ENCODE measurements at places on chromosomes 4 and X.

DNA sequence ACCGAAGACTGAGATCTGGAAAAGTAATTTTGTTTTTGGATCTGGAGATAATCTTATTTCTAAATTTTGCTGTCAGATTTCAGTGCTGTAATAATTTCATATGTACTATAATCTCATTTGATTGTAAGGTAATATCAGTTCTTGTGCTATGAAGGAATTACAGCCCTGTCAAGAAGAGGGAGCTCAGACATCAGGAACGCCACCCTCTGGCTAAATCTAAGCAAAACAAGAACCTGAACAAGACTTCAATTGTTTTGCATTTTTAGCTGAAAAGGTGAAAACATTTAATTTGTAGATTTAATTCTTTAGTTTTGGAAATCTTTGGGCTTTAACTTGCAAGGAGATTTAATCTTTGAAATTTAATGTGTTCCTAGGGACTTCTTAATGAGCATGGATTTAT lies 525.4 kb upstream of the HS3ST1 start:
- no peak for DNase-seq

GRCh38 chrX:37921758-37922157 lies 74.4 kb upstream of the DYNLT3 start:
- DNase-seq, result peak; percentile 19

DNA sequence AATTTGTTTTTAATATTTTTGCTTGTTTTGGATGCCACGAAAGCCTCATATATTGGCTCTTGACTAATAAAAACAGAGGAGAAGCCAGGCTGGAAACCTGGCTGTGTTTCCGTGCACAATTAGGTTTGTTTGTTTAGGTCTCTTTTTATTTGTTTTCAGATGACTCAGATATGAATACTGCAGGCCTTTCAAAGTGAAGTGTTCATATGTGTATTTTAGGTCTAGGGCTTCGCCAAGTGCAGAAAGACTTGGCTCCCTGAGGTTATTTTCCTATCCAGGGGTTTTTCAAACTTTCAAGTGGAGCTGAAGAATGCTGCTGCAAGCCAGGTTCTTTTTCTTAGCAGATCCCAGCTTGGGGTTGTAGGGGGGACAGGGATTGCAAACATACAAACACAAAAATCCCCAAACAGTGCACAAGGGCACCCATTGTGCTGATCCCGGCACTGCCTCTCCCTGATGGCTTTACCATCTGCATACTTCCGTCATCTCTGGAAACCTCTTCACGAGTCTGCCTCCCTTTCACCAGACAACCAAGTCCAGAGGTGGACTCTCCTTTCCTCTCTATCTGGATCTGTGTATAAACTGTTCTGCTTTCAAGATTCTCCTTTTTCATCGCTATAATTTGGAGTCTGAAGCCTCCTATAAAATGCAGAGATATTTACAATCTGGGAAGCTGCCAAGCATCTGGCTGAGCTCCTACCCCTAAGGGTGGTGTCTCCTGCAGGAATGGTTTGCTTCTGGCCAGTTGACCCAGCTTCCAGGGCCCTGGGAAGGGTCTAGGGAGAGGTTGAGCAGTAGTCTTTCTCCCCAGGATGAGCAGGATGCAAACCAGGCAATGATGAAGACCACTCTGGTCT lies 108.6 kb downstream of the SMIM20 start:
- peak; percentile 62 for DNase-seq

DNA sequence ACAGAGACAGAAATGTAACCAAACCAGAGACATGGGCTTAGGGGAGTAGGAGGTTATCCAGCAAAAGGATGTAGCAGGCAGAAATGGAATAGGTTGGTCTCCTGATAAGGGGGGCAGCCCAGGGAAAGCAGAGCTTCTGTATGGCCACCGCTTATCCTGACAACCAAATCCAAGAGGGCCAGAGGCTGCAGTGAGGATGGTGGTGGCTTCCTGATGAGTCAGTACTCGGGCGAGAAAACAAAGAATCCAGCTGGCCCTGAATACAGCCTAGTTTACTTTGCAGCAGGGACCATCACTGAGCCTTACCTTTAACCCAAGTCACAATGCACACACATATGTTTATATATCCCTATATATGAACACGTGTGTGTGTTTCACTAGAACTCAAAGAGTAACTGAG lies 129.7 kb upstream of the FTHL17 start:
- DNase-seq, result no peak

Measured in GM04504 (cell line).